Thyroid gland (tissue), 4 donors: ENCODE measurements at places on chromosomes 13 and 19. TPM values are rescaled to one million over a fixed set of nuclear protein-coding genes. Genes with fewer than 3 reads are reported as not detected.

- DNase-seq = no peak
Measured at GRCh38 chr13:94481941-94482340, 2.5 kb upstream of the DCT start.

HIPK4 gene
- not detected for total RNA-seq

DNA sequence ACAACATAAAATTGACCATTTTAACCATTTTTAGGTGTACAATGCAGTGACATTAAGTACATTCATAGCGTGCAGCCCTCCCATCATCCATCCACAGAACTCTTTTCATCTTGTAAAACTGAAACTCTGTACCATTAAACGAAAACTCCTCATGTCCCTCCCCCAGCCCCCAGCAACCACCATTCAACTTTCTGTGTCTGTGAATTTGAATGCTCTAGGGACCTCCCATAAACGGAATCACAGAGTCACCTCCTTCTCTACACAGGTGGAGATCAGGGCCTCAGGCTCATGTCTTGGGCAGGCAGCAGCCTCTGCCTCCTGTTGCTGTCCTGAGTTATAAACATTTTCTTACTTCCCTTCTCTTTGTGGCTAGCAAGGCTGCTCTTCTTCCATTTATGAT lies 7.3 kb upstream of the CCNE1 start:
- DNase-seq = no peak

DNA sequence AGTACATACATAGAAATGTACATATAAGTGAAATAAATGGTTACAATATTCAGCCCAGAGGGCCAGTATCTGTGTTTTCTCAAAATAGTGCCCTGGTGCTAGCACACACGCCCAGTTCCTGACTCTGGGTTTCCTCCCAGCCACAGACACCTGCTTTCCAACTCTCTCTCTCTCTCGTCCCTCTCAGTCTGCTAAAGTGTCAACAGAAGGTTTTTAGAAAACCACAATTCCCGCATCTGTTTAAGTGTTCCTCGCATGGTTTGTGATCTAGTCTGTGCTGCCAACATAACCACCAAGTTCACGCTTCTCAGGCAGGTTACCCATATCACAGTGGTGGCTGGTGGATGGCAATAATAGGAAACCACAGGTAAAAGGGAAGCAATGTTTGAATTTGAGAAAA lies 17.8 kb upstream of the UPF3A start:
- DNase-seq = no peak

GRCh38 chr19:10961073-10961860 lies 437 bp downstream of the SMARCA4 start:
- peak; percentile 65 for DNase-seq

PABPC3 gene
- 0.13 TPM for total RNA-seq

DNA sequence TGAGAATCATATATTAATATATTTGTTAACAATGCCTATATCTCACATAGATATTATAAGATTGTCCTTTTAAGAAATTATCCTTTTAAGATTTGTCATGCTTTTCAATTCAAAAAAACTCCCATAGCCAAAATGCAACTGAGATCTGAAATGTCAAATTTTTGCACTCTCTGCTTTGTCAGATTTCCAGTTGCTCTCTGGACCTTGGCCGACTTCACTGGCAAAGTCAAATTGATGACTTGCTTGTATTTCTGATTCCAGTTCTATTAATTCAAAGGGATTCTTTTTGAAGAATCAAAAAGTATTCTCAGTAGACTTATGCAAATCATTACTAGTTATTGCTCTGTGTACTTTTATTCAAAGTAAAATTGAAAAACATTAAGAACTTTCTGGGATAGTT lies 101.2 kb upstream of the SCEL start:
- no peak for DNase-seq
